ENCODE measurements at places on chromosomes 7 and 10.

DNA sequence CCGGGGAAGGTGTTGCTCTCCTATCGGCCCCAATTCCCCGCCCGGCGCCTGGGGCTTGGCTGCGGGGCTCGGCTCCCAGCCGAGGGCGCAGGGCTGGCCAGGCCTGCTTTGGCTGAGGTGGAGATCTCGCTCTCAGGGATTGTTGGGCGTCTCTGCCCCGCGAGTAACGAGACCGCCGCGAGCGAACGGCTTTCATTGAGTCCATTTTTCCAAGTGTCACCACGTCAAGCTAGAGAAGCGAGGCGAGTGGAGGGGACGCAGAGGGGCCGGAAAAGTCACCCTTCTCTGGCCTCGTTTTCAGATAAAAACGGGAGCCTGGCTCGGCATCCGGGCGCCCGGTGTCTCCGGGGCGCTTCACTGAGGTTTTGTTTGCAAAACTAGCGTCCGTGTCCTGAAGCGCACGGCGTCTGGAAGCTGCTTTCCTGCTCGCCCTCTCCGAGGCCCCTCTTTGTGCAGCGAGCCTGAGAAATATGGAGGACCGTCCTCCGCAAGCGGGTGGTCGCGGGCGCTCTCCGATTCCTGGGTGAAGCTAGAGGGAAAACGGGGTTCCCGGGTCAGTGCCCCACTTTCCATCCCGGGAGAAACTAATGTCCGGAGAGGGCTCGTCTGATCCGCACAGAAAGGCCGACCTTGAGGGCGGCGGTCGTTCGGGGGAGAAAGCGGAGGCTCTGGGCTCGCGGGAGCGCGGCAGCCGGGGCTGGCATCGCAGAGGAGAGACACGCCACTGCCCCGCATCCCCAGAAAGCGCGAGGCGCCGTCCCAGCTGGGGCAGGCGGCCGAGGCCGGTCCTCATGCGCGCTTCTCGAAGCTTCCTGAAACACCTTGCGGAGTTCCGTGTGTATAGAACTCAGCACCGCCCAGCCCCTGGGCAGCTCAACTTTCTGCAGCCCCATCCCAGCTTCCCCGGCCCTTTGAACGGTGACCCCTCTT, 3.5 kb upstream of the EN2 start:
- no peak for DNase-seq

- DNase-seq = no peak
Observed at GRCh38 chr10:34666008-34666704, 148.9 kb downstream of the PARD3 start.

DNA sequence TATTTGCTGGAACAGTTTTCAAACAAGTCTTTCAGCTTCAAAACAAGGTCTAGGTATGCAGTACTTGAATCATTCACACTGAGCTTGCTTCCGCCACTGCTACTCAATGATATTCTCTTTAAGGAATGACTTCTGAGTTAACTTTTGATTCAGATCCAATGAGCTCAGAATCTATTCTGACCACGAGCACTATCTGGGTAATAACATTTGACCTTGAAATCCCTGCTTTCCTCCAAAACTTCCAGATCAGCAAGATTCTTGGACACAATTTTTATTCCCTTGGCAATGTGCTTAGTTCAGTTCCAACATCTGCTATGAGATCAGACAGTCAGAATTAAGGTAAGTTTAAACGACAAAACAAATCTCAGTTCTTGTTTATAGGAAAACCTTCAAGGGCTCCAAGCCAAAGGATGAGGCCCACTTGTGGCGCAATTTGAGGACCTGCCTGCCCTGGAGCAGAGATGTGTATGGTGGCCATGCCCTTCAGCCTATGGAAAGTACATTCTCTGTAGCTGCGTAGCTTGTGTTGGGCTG, 87.2 kb downstream of the RNF216 start:
- no peak for DNase-seq

- DNase-seq = no peak
Observed at GRCh38 chr10:34826221-34826620, 11.1 kb upstream of the PARD3 start.

DNA sequence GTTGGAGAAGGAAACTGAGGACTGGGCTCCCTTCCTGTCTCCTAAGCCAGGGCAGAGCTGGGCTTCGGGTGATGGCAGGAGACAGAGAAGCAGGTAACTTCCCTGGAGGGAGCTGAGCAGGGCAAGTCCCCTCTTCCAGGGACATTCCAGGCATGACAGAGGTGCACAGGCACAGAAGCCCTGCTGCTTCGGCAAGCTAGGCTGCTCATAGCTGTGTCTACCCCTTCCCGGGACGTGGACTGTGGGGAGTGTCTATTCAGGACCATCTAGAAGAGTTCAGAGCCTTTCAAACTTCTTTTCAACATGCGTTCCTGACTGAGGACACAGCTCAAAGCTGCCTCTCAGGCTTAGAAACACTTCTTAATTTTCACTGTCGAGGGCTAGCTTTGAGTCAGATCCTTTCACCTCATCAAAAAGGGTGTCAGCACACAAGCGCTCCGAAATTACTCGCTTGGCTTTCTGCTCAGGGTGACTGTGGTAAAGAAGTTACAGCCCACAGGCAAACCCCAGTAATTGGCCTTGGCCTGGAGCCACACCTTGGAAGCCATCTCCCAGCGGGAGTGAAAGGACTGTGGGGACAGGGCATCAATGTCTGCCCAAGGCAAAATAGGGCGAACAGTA, 63.7 kb upstream of the STEAP1B start:
- no peak for DNase-seq

All from NCI-H345 (cell line).